H4 (cell line): ENCODE measurements at places on chromosomes 4 and X.

DNA sequence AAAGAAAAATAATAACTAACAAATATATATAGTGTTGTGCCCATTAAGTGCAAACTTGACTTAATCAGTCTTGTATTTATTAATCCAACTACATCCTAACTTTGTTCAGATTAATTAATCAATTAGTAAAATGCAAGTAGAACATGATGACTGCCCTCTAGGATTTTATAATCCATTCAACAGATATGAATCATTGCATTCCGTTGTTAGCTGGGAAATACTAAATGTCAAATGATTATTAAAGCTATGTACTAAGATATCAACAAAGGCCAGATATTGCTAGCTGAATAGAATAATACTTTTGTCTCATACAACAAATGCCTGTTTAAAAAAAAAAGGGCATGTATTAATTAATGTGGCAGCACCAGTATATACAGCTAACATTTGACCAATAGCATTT, 1366.3 kb downstream of the STIM2 start:
- no peak for DNase-seq

DNA sequence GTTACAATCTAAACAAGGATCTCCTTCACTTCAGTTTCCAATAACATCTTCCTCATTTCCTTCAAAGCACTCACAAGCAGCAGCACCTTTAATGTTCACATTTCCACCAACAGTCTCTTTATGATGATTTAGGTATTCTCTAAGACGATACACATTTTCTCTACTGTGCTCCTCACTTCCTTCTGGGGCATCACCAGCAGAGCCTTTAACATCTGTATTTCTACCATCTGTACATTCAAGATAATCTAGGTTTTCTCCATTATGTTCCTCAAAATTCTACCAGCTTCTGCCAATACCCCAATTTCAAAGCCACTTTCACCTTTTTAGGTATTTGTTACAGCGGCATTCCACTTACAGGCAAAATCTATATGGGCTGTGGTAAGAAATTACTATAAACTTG, 80.6 kb downstream of the FBXW7 start:
- no peak for DNase-seq

GRCh38 chr4:7158081-7158750, 34.1 kb upstream of the SORCS2 start:
- no peak for DNase-seq

GRCh38 chr4:73998040-73999011, at the start of gene CXCL5:
Gene CXCL5, minus strand, starts transcription at chr4:73998677. Its CDS starts 96 bp downstream, at chr4:73998581.
- DNase-seq, result no peak

GRCh38 chr4:74428276-74428675, 16.7 kb upstream of the AREG start:
- no peak for DNase-seq

DNA sequence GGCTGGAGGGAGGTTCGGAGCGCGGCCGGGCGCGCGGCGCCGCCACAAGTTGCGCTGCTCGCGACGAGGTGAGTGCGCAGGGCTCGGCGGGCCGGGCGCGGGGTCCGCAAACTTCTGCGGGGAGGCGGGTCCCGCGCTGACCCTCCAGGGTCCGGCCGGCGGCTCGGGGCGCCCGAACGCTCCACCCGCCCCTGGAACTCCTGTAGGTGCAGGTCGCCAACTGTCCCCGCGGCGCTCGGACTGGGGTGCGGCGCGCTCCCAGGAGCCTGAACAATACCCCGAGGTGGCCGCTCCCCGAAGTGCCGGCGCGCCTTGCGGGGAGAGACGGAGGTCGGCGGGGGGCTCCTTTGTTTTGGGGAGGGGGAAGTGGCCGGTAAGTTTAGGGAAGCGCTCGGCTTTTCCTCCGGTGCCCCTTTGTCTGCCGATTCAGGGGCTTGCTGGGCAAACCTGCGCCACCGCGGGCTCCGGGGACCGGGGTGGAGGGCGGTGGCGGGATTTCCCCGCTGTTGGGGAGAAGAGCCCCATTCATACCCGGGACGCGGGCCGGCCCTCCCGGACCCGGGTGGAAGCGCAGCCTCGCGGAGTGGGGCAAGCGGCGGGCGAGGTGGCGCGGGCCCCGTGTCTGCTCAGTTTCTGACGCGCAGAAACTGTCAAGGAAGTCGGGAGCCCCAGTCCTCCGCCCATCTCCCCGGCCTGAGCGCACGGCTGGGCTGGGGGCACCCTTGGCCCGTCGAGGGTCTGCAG, 694 bp downstream of the TBL1X start:
- no peak for DNase-seq

DNA sequence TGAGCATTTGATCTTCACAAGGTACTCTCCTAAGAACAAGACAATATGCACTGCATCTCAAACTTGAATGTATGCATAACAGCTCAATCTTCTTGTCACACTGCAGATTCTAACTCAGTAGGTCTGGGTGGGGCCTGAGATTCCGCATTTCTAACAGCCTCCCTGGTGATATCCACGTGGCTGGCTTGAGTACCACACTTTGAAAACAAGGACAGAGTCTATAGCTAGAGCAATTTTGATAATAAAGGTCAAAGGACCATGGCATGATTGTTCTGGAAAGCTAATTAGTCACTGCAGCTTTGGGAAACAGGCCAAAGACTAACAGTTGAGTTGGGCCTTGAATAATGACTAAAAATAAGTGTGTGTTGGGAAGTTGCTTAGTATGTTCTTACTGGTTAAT, 213.3 kb downstream of the GBA3 start:
- no peak for DNase-seq

DNA sequence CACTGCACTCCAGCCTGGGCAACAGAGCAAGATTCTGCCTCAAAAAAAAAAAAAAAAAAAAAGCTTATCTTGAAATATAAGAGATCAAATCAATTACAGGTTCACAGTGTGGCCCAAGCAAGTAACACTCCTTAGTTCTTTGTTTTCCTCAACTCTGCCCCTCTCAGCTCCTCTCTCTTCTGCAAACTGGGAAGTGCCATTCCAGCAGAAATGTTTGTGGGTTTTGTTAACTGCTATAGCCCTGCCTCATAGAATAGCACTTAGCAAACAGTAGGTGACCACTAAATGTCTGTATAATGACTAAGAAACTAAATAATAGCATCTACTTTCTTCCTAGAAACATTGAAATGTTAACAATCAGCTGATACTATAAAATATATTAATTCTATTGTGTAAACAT, 160.0 kb upstream of the NAP1L5 start:
- DNase-seq, result no peak

GRCh38 chrX:2572740-2573139, 72.0 kb upstream of the DHRSX start:
- DNase-seq, result peak; percentile 85

DNA sequence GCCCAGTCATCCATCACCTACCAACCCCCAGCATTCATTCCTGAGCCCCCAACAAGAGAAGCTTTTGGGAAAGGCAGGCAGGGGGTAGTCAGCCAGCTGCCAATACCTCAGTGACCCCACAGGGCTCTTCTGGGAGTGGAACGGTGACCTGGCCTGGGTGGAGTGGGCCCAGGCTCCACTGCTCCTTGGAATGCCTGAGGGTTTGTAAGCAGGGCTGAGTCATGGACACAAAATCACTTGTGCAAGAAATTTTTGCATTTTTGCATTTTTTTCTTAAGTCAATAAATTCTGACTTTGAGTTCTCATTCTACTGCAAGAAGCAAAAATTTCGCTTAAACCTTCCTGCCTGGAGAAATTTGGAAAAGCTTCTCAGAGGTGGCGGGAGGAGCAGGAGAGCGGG, 18.5 kb downstream of the SORCS2 start:
- DNase-seq, result no peak

- no peak for DNase-seq
These were observed 25.7 kb downstream of the ALPK1 start for GRCh38 chr4:112322866-112323265.

GRCh38 chr4:85476381-85476780, 1.4 kb downstream of the ARHGAP24 start:
- no peak for DNase-seq

- DNase-seq, result no peak
These were observed 88.9 kb upstream of the CITED1 start for GRCh38 chrX:72394518-72395170.

DNA sequence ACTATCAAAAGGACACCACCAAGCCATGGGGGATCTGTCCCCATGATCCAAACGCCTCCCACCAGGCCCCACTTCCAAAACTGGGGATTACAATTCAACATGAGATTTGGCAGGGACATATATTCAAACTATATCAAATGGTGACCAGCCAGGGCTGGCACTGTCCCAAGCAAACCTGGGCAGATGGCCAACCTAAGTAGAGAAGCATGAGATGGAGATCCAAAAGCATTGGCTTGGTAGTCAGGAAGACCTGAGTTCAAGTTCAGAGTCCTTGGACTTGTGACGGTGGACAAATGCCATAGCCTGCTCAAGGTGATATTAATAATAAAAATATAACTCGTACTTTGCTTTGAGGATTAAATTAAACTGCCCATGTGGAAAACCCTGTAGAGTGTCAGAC, 79.2 kb upstream of the HS3ST1 start:
- DNase-seq, result no peak

DNA sequence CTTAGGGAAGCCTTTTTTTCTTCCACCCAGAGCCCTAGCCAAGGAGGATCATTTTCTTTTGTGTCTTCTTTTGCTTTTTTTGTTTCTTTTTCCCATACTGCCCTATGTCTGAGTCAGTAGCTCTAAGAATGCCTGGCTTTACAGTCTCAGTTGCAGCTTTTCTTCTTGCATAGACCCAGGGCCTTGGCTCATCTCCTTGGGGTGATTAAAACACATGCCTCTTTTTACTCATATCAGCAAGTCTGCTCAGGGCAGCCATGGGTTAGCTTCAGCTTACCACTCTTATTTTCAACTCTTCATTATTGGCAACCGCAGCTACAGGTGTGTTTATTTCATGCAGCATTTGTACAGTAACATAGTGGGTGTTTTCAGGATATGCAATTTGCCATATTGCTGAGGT, 196.5 kb downstream of the STK32B start:
- DNase-seq, result no peak

DNA sequence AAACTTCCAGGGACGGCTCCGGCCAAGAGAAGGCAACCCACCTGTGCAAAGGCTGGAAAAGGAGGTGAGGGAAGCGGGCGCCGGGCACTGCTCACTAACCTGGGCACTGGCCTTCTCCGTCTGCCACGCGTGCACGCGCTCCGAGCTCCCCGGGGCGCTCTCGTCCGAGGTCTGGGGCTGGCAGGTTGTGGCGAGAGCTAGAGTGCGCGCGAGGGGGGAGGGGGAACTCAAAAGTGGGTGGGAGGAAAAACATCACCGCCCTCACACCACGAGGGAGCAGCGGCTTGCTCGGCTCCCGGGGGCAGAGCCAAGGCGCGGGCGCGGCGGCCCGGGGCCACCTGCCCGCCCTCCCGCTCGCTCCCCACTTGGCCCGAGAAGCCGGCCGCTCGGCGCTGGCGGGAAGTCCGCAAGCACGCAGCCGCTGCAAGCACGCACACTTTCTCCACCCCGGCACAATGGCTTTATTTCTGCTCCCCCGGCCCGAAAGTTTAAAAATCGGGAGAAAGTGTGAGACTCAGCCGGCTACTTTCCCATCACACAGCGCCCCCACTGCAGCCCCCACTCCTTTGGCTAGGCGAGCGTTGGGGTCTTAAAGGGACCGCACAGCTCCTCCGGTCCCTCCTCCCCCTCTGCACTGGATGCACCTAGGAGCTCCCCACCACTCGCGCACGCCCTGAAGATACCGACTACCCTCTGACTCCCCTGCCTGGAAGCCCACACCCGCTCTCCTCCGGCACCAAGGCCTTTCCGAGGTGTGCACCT, at the start of gene CHRDL1:
CHRDL1 (minus strand) TSS at position 173 of the 762 bp plus-strand sequence. CDS start 3,636 bp downstream, outside the sequence.
- peak; percentile 7 for DNase-seq

DNA sequence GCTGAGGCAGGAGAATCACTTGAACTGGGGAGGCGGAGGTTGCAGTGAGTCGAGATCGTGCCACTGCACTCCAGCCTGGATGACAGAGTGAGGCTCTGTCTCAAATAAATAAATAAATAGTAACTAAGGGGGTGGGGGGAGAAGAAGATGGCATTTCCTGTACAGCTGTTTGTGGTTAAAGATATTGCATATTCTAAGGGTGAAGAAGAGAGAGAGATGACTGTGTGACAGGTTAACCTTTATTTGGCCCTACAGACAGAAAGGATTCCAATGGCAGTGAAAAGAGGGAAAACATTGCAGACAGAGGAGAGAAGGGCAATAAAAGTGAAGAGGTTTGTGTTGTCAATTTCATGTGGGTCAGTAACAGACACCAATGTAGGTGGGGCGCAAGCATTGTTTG, 9.4 kb downstream of the TASL start:
- DNase-seq, result peak; percentile 4

GRCh38 chr4:138702190-138702824, 313.3 kb upstream of the NOCT start:
- DNase-seq, result no peak

- peak; percentile 47 for DNase-seq
These were observed 16.2 kb upstream of the ZCCHC12 start for GRCh38 chrX:118807151-118808017.

- no peak for DNase-seq
These were observed 3.4 kb downstream of the DDX53 start for GRCh38 chrX:23003116-23003515.

- no peak for DNase-seq
These were observed 63.6 kb downstream of the HADH start for GRCh38 chr4:108053251-108053711.

DNA sequence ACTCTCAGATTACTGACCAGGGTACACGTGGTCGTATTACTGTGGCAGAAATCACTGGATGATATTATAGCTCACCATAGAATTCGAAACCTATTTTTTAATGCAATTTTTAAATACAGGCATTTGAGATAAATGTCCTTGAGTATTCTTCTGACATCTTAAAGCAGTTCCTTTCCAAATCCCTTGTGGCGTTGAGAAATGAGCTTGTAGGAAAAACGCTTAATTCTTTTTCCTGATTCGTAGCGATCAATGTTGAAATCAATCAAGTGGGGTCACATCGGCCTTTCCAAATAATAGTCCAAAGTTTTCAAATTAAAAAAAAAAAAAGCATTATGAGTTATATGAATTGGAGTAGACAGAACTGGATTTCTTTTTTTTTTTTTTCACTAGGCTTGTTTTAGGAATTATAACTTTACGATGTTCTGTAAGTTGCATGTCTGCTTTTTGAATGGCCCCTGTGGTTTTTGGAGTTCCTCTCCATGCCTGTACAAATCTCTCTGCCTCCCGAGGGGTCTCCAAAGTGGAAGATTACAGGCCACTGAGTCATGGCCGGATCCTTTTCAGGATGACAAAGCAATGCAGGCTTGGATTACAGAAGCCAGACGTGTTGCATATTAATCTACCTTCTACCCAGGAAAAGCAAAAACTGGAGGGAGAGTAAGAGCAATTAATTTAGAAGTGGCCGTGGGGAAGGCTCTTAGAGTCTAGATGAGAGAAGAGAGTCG, 226.1 kb downstream of the SHOX start:
- no peak for DNase-seq

DNA sequence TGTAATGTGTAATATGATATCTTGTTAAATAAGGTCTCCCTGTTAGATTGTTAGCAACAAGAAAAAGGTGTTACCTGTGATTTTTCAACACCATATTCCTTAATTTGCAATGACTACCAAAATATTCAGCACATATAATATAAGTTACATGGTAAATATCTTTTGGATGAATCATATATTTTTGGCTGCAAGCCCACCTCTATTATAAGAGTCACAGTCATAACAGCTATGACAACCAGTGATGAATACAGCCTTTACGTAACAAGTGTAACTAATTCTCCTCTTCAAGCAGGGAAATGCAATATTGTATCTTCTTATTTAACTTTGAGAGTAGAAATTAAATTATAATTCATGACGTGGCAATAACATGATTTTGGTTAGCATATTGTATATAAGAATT, 187.0 kb downstream of the NLGN4X start:
- no peak for DNase-seq
